Tracheal epithelial cell (primary cell): ENCODE measurements at places on chromosomes 3 and 15. TPM values are rescaled to one million over a fixed set of nuclear protein-coding genes. Genes with fewer than 3 reads are reported as not detected.

Gene RARB
- total RNA-seq = 0.85 and 0.96 TPM in 2 replicates

Gene GRK7
- total RNA-seq = not detected in 2 replicates

Gene SERINC4
- not detected in 2 replicates for total RNA-seq

Gene SOX14
- not detected in 2 replicates for total RNA-seq

Gene CHCHD4
- total RNA-seq = 15.9 and 28.1 TPM in 2 replicates

Gene EXD1
- 0.21 and 0.72 TPM in 2 replicates for total RNA-seq

Gene TM6SF1
- 2.7 and 2.8 TPM in 2 replicates for total RNA-seq

Gene CCDC191
- 0.96 and 1.7 TPM in 2 replicates for total RNA-seq

Gene CCR3
- not detected in 2 replicates for total RNA-seq

Gene RSL24D1
- total RNA-seq = 127 and 176 TPM in 2 replicates

Gene SYNPR
- total RNA-seq = not detected in 2 replicates

Gene GABRA5
- total RNA-seq = not detected in 2 replicates

Gene HIGD2B
- total RNA-seq = not detected in 2 replicates

Gene GASK1A
- 0.48 and 2.6 TPM in 2 replicates for total RNA-seq

Gene CASR
- under 0.01 TPM in 1 of 2 replicates, not detected in the other for total RNA-seq

Gene CCR2
- total RNA-seq = not detected in 2 replicates

Gene CCRL2
- 0.24 TPM in 1 of 2 replicates, not detected in the other for total RNA-seq

Gene ZNF385D
- 0.72 TPM in 1 of 2 replicates, not detected in the other for total RNA-seq

Gene THOC7
- 38.1 and 48.4 TPM in 2 replicates for total RNA-seq

Gene SCG5
- total RNA-seq = 1.7 and 12.8 TPM in 2 replicates

Gene P2RY1
- 5.1 and 21.1 TPM in 2 replicates for total RNA-seq

Gene ATP13A5
- not detected in 2 replicates for total RNA-seq

Gene CLEC3B
- total RNA-seq = not detected in 2 replicates
